ENCODE measurements at places on chromosomes 2 and 18.

DNA sequence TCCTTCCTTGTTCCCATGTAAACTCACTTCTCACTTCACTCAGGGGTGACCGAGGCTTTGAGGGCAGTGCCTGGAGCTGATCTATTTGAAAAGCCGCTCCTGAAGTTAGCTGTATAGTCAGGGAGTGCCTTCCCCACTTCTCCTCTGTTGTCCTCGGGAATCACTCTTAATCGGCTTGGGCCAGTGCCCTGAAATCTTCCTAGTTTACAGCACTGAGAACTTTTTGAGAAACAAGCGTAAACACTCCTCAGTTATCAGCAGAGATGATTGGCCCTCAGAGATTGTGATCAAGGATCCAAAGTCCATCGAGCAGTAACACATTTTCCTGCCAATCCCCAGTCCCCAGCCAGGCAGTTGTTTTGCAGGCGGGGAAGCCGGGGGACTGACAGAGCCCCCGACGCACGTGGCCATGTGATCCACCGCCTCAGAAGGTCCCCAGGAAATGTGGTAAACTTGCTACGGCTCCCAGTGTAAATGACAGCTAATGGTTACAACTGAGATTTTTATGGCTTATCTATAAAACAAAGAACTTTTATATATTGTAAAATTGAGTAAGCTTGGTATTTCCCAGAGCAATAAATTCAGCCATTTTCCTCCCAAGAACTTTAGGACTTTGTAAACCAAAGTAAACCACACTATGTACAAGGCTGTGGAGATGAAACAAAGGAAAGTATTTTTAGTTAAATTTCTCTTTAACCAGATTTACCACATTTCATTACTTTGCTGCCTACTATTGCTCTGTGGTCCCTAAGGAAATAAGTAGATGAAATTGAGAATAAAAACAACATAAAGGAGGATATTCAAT, 53.5 kb downstream of the C18orf63 start:
- no peak for DNase-seq

- peak; percentile 8 for DNase-seq
Measured at GRCh38 chr2:153543635-153544071, 65.1 kb upstream of the RPRM start.

DNA sequence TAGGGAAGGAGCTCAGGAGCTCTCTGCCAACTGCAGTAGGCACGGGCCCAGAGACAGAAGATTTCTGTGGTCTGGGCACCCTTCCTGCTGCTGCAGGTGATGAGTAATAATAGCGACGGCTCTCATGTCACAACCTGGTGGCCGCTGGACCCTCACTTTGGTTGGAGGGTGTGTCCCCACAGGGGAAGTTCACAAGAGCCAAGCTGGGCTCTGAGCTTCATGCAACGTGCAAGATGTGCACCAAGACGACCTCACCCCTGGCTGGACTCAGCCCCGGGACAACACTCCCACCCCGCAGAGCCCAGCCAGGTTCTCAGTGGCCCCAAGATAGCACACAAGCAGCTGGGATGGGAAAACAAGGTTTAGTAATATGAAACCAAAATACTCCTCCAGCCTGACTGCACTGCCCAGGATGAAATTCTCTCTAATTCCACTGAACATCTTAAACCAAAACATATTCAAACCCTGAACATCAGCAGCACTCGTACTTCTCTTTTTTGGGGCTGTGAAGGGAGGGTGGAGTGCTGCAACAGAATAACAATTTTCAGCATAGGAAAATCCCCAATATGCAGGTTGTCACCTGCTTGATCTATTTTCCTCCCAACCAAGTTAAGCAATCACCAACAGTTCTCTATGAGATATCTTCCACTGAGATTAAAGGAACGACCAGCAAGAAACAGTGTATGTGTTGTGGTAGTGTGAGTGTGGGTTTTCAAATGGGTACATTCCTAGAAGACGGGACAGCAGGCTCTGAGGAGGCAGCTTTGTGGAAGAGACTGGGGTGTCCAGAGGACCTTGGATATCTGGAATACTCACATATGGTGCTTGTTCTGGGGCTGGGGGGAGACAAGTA, 26.5 kb downstream of the BCL2 start:
- peak; percentile 41 for DNase-seq

DNA sequence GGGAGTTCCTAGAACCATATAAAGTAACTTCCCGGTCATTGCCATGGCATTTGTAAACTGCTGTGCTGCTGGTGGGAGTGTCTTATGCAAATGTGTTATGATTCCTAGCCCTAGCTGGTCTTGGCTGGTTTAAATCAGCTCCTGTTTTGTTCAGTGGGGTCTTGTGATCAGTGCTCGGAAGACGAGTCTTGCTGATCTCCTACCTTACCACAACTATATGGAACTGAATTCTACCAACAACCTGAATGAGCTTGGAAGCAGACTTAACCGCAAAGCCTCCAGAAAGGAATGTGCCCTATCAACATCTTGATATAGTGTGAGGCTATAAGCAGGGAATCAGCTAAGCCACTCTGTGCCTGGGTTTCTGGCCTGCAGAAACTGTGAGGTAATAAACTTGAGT, 33.5 kb downstream of the POLE4 start:
- no peak for DNase-seq

DNA sequence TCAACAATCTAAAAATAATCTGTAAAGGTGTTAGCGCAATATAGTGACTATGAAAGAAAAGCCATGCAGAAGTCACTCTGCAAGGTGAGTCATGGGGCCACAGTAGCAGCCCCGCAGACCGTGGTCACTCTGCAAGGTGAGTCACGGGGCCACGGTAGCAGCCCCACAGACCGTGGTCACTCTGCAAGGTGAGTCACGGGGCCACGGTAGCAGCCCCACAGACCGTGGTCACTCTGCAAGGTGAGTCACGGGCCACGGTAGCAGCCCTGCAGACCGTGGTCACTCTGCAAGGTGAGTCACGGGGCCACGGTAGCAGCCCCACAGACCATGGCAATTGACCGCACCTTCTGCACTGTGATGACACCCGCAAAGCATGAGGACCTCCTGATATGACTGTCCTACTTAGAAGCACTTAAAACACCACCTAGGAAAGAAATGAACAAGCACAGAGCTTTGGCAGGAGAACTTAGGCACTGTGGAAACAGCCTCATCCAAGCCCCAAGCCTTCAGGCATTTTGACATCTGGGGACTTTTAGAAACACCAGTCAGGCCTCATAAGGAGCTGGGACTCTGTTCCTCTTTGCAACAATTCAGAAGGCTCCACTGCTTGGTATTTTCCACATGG, 70.1 kb downstream of the LDLRAD4 start:
- DNase-seq: no peak

GRCh38 chr2:228084717-228085116, 96.8 kb downstream of the SPHKAP start:
- no peak for DNase-seq

DNA sequence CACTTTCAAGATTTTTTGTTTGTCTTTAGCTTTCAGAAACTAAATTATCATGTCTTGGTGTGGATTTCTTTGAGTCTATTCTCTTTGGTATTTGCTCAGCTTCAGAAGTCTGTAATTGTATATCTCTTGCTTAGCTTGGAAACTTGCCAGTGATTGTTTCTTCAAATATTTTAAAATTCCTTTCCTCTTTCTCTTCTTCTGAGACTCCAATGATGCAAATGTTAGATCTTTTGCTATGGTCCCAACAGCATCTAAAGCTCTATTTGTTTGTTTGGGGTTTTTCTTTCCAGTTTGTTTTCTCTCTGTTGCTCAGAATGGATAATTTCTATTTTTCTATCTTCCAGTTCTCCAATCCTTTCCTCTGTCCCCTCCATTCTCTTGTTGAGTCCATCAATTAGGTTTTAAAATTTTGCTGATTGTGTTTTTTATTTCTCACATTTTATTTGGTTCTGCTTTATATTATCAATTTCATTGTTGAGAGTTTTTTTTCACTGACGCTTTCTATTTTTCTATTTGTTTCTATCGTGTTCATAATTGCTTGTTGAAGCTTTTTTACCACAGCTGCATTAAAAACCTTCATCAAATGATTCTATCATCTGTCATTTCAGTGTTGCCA, 81.5 kb upstream of the DAPL1 start:
- DNase-seq: no peak

DNA sequence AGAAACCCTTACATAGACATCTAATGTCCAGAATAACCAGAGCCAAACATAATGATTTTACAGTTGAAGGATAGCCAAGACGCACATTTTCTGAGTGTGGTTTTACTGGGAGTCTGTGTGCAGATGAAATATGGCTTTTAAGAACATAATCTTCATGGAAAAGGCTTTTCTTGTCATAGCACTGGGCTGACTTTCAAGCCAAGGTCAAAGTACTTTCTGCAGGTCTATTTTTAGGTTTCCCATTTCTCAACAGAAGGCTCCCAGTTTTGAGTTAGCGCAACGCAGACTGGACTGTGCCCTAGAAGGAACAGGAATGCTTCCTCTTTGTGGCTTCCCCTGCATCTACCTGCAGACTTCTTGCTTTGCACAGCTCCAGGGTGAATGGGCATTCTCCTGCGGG, 92.3 kb upstream of the UPP2 start:
- DNase-seq: no peak

DNA sequence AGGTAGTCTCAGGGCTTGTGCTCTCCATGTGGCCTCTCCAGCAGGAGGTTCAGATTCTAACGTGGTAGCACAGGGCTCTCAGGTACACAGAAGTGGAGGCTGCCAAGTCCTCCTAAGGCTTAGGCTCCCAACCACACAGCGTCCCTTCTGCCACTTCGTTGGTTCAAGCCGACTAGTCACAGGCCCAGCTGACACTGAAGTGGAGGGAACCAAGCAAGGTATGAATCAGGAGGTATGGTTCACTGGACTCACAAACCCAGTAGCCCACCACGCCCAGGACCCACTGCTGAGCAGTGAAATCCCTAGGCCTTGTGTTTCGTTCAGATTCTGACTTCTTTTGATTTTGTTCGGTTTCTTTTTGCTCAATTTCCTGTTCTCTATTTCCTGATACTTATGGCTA, 46.0 kb upstream of the SEC11C start:
- DNase-seq: no peak

DNA sequence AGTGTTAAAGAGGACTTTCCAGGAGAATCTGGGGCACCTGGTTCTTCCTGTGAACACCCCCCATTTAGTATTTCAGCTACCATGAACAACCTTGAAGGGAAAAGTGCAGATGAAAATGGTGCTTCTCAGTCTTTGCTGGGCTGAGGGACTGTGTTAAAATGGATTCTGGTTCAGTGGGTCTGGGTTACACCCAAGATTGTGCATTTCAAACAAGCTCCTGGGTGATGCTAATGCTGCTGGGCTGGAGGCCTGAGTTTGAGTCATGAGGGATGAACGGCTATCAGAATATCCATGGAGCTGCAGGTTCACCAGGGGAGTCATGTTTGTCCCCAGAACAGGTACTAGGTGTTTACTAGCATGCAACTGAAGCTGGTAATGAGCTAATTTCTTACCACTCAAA, 24.0 kb downstream of the MRPL44 start:
- DNase-seq: no peak

- DNase-seq: no peak
Measured at GRCh38 chr18:63936932-63937393, 12.1 kb upstream of the HMSD start.

- DNase-seq: no peak
Measured at GRCh38 chr2:134739236-134739878, 20.6 kb upstream of the TMEM163 start.

- DNase-seq: peak; percentile 51
Measured at GRCh38 chr2:240433973-240434727, 1.3 kb upstream of the GPC1 start.

- no peak for DNase-seq
Measured at GRCh38 chr2:113184531-113185230, 10.9 kb downstream of the PSD4 start.

GRCh38 chr2:197239434-197239833, 71.1 kb downstream of the ANKRD44 start:
- no peak for DNase-seq

DNA sequence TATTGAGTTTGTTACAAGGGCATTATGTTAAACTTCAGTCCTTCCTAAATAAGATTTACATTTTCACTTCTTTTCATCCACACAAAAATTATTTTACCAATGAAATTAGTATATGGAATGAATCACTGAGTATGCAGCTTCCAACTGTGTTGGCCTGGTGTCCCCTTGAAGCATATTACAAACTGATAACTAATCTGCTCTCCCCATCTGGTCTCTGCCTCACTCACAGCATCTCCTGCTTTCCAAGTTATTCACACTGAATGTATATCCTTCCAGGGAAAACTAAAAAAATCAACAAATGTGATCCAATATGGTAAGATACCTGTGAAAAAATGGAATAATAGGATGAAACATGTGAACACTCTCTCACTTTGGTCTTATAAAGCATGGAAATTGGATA, 90.0 kb upstream of the NYAP2 start:
- DNase-seq: no peak

DNA sequence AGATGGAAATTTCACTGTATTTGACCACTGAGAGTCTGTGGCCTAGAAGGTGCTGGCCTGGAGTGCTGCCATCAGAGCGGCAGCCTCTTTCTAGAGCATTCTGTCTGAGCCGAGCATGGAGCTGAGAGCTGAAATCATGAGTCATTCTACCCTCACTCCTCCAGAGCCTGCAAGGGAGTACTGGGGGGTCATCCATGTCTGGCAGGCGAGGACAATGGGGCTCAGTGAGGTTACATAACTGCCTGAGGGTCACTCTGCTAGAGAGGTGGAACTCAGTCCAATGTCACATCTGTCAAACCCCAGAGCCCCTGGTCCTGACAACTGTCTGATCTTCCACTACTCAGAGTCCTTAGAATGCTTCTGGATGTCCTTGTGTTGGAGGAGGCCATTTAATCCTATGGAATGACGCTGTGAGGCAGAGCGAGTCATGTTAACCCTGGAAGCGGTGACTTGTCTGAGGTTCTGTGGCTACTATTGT, 65.3 kb downstream of the HAUS1 start:
- no peak for DNase-seq

GRCh38 chr2:100853909-100854810, 34.2 kb downstream of the NPAS2 start:
- DNase-seq: no peak

DNA sequence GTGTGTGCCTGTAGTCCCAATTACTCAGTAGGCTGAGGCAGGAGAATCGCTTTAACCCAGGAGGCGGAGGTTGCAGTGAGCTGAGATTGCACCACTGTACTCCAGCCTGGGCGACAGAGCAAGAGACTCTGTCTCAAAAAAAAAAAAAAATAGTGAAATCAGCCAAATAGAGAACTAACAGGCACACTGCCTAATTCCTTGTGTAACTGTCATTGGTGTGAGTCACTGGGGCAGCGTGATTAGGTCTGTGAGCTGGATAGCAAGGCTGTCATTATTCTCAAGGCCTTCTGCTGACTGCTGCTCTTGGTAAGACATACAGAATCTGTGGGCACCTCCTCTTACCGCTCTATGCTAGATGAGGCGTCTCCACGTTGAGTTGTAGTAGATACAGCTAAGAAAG, 270.3 kb downstream of the NEDD4L start:
- no peak for DNase-seq

GRCh38 chr2:184599872-184600222, 1.5 kb downstream of the ZNF804A start:
- DNase-seq: no peak

- DNase-seq: no peak
Measured at GRCh38 chr2:215535741-215536140, 99.9 kb upstream of the FN1 start.

DNA sequence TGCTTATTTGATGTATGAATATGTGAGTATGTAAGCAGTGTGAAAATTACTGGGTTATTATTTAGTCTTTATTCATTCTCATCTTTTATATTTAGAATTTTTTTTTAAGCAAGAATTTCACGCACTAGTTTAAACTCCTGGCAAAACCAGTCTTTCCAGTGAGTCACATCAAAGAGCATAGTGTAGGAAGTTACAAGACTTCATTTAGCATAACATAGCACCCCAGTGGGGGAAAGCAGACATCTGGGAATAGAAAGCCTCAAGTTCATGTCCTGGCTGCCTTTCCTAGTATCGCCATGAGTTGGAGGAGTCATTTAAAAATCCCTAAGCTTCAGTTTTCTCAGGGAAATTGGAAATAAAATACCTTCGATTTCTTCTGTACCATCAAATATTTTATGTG, 408.3 kb downstream of the NUP35 start:
- DNase-seq: no peak
